ENCODE measurements at places on chromosomes 7 and 10.

DNA sequence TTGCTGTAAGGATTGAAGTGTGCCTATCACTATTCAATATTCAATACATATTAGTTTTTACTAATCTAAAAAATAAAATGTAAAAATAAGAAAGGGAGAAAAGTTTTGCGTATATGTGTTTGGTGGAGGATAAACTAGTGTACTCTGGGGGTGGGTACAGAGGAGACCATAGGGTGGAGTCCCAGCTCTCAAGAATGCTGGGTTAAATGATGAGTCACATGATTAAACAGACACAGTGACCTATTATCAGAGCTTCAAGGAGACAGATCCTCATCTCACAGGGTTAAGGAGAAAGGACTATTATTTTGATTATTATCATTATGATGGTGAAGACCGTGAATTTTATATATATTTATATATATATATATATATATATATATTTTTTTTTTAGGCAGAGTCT lies 77.5 kb downstream of the AFAP1L2 start:
- no peak for DNase-seq

- DNase-seq = no peak
These were observed 12.7 kb downstream of the SHH start for GRCh38 chr7:155799514-155799913.

GRCh38 chr7:26627891-26628341 lies 236.5 kb downstream of the SKAP2 start:
- peak; percentile 80 for DNase-seq

DNA sequence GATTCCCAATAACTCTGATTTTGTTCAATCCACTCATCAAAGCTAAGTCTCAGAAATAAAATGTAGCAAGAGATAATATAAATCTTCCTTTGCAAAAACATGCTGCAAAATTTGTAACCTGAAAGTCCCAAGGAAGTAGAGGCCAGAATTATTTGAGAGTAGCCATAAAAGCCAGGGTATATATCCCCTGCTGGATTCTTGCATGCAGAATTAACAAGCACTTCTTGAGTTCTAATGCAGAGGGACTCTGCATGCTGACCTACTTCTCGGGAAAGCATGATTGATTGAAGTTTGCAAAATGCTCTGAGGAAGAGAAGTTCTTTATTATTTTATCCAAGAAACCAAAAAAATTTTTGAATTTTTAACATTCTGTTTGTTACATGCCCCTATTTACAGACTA lies 121.6 kb downstream of the THSD7A start:
- peak; percentile 38 for DNase-seq

DNA sequence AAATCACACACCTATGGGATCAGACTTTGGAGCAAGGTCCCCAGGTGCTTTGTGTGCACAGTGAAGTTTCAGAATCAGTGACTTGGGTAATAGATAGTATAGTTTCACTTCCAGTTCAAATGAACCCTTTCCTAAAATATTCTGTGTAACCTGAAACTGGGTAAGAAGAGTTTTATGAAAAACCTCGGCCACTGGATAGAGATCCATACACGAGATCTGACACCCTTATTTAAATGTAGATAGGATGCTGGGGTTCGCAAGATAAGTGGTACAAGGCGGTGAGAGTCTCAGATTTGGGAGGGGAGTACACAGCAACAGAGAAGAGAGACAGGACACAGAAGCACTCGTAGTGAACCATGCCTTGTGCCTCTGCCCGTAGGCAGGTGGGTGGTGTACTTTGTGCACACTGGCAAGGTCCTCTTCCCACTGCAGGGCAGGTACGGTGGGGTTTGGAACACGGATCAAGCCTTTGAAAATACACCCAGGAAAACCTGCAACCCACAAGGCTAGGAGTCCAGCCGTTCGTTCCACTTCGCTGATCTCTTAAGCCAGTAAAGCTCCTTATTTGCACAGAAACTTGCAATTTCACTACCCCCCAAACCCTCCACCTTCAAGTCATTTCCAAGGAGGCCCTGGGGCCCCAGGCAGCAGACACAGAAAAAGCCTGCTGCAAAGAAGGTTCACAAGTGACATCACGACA lies 162.8 kb downstream of the USP6NL start:
- no peak for DNase-seq

DNA sequence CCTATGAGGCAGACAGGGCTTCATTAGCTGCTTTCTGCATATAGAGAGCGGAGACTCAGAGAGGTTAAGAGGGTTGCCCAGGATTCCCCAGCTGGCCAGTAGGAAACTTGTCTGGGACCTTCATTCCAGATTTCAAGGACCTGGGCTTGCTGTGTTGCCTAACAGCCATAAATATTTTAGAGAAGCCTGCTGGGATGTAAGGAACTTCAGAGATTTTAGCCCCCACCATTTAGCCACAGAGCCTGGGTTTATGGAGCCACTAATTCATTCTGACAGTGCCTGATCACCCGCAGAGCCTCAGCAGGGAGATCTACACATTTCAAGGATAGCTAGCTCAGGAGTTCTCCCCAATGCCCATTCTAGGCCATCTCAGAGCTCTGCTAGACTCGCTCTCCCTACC lies 56.6 kb upstream of the TRUB1 start:
- DNase-seq = no peak

GRCh38 chr7:17307558-17307957 lies 9.1 kb downstream of the AHR start:
- DNase-seq = no peak

DNA sequence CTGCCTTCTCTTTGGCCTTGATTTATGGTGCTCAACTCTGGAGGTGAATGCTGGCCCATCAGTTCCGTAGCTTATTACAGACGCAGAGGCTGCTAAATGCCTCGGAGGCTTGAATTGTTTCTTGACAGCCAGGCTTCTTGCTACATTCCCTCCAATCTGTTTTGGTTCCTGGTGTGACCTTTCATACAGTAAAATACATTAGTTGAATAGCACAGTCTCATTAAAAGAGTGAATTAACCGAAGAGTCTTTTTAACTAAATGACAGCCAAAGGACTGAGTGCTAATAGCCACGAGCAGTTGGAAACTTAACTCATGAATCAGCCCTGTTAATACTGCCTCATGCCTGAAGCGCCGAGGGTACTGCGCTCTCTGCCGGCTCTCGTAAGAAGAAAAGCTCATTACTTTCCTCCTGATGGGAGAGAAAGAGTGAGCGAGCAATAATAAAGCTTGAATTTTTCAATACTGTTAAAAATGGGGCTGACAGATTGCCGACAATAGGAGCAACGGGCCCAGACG lies 236.4 kb upstream of the GPR26 start:
- peak; percentile 24 for DNase-seq

GRCh38 chr10:125792342-125793300 lies 17.0 kb upstream of the MMP21 start:
- DNase-seq = no peak

DNA sequence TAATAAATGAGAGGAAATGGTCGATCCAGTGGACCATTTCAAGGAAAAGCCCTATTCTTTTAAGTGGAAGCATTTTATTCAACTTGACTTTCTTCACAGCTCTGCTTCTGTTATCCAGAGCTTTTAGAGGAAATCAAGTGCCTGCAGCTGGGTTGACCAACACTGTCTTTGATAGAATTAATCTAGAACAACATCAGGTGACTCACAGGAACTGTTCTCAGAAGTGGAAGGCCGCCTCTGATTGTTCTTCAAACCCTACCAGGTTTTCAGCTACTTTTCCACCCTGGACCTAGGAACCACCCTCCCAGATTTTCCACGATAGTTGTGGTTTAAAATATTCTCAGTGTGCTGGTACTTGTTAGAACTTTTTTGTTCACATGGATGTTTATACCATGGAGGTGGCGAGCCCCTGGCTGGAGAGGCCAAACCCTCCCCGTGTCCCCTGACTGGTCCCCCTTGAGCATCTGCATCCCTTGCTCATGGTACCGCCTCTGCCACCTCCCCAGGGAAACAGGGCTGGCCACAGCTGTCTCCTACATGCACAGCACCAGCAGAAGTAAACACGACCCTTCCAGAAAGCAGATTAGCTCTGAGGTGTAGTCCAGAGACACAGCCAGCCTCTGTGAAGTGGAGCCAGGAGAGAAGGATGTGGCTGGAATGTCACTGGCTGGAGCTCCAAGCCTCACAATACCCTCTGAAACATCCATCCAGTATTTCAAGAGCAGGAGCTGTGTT lies 293.3 kb downstream of the USP6NL start:
- DNase-seq = no peak

DNA sequence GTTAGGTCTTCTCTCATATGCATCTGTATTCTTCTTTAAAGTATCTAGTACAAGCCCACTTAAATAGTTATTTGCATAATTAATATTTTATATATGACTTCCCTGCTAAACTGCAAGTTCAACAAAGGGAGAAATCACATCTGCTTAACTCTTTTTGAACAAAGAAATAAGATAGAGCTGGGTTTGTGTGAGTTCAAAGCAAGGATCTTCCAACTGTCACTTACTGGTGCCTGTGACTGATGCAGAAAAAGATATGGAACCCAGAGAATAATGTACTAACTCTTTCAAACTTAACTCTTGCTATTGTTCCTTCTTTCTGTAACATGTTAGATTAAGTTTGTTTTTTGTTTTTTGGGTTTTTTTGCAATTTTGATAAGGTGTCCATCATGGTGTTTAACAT lies 71.3 kb upstream of the SP4 start:
- DNase-seq = no peak

GRCh38 chr7:67912437-67912836 lies 915.8 kb downstream of the TYW1 start:
- no peak for DNase-seq

GRCh38 chr7:111137296-111138192 lies 46.6 kb downstream of the LRRN3 start:
- no peak for DNase-seq

GRCh38 chr7:102439963-102440795 lies 6.8 kb downstream of the ORAI2 start:
- DNase-seq = no peak

DNA sequence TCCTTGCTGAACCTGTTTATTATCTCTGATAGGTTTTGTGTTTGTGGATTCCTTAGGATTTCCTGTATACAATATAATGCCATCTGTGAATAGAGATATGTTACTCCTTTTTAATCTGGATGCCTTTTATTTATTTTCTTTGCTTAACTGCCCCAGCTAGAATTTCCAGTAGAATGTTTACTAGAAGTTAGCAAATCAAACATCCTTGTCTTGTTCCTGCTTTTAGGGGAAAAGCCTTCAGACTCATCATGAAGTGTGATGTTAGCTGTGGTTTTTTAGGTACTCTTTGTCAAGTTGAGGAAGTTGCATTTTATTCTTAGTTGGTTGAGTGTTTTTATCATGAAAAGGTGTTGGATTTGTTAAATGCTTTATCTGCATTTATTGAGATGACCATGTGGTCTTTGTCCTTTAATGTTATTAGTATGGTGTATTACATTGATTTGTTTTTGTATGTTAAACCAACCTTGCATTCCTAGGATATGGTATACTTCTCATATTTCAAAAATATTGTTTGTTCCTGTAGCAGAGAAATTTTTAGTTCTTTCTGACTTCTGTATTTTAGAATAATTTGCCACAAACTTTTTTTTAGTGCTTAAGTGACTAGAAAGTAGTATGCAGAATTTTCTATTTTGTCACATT lies 24.3 kb downstream of the PPP2R2D start:
- DNase-seq = no peak

DNA sequence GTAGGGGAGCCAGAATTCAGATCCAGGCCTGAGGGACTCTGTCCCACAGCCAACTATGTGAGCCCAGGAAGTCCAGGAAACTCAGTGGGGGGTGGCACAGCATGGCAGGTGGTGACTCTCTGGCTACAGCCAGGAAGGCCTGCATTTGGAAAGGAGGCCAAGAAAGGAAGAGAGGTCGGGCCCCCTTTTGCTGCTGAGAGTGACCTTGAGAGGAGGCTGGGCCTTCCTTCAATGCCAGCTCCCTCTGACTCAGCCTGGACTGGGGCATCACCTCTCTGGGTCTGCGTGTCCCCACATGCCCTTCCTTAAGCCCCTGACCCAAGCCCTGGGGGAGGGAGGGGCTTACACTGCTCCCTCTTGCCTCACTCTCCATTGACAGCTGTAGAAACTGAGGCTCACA lies 6.4 kb upstream of the MYL10 start:
- peak; percentile 10 for DNase-seq

GRCh38 chr7:3649678-3650440 lies 348.8 kb downstream of the SDK1 start:
- DNase-seq = peak; percentile 65

- DNase-seq = peak; percentile 22
These were observed 5.7 kb upstream of the ZC3HAV1L start for GRCh38 chr7:139041378-139042085.

DNA sequence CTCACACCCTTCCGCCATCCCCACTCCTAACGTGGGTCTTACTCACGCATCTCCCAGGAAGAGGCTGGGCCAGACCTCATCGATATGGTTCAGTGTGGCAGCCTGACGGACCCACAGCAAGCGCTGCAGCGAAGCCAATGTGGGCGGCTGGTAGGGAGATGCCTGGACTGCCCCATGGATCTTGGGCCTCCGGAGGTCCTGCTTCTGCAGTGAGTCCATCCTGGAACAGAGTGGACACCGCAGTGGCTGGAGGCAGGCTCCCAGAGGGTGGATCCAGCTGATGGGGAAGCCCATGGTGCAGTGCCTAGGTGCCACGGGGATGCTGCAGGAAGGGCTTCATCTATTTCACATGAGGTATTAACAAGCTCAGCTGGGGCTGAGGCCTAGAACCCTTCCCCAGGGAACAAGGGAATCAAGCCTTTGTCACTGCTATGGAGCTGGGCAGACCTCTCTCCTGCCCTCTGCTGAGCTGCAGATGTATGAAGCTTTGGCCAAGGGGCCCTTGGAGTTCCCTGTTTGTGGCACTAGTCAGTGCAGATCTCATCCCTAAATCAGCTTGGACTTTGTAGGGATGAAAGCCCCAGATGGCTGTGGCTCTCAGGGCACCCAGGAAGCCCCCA lies 13.7 kb upstream of the SAMD8 start:
- peak; percentile 66 for DNase-seq

DNA sequence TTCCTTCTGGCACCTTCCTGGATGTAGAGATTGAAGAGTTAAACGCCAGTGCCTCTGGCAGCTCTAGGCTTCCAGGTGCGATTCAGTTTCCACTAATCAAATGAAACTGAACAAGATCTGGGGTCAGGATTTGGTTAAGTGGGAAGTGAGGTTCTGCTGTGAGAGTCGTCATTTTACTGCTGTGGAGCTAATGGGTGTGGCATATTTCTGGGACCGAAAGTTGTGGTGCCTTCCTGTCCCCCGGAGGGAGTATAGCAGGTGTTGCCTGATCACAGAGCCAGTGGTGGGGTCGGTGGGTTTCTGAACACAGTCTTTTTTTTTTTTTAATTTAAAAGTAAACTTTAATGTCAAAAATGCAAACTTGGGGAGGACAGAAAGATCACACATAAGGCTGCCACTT lies 37.0 kb upstream of the JAKMIP3 start:
- DNase-seq = no peak

All from NCI-H69 (cell line).